ENCODE measurements at places on chromosomes 4 and X. TPM values are rescaled to one million over a fixed set of nuclear protein-coding genes. Genes with fewer than 3 reads are reported as not detected.

GRCh38 chr4:18075823-18076433, 54.4 kb upstream of the LCORL start:
- DNase-seq = no peak

The REELD1 gene
- polyA plus RNA-seq = 0.27 TPM

DNA sequence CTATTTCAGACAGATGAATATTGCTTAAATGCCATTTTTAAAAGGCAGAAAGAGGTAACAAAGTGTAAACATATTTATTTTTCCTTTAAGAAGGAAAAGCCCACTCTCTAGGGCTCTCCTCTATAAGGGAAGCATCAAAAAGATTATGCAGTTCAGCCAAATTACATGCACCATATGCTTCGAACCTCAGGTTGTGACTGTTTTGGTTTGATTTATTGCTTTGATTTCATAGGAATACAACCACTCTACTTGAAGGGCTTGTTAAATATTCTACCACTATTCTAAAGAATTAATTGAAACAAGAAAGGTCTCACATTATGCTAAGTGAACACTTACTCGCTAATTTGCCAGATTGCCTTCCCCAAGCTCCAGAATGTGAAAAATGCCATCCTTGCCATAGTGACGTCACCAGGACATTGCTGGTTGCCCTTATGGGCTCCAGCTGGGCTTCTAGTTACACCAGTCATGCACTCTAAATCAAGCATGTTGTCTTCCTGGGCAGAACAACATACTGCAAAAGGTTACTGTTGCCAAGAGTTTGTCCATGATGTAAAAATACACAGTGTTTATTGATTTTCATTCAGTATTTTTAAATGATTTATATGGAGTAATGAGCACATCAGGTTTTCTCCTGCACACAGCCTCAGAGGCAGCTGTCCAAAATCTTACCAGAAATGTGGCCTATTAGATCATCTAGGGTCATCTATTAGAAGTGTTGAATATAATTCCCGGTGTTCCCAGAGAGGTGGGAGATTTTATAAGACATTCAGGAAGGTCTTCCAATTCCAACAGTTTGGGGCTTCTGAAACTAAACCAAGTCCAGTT, 164.4 kb upstream of the RAPGEF2 start:
- no peak for DNase-seq

- no peak for DNase-seq
These were observed 106.4 kb downstream of the PHKA2 start for GRCh38 chrX:18877469-18877868.

DNA sequence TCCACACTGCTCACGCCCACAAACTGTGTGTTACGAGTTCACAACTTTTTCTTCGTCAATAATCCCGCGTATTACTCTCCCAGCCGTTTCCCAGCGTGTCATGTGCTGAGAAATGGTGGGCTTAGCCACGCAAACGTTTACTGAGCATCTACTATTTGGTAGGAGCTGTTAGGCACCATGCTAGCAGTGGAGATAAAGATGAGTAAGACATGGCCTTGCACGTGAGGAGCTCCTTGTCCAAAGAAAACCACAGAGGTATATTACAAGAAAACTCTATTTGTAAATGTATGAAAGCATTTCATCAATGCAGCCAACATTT, 821 bp upstream of the TMEM128 start:
- DNase-seq = no peak

DNA sequence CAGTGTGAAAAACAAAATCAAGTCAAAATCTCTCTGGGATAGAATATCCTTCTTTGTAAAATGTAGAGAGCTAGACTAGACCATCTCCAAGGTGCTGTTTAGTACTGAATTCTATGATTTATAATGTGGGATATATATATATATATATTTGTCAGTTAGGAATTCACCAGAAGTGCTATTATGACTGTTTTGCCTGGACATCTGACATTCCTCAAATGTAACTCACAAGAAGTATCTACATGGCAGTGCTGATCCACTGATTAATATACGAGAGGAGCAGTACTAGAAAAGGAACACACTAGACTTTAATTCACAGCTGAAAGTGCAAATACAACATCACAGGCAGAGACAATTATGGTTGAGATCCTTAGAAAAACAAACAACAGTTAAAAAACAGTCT, 208.9 kb downstream of the GBA3 start:
- no peak for DNase-seq

GRCh38 chr4:21806991-21807390, 141.6 kb downstream of the KCNIP4 start:
- no peak for DNase-seq

GRCh38 chr4:40763228-40763716, 13.5 kb downstream of the NSUN7 start:
- DNase-seq = no peak

The TBCK gene
- polyA plus RNA-seq = 44.3 TPM

GRCh38 chr4:2070421-2071251, 11.5 kb downstream of the NAT8L start:
- DNase-seq = no peak

The IGSF1 gene
- 16.1 TPM for polyA plus RNA-seq

The DKK2 gene
- polyA plus RNA-seq = 5.7 TPM

The PDE5A gene
- polyA plus RNA-seq = 26.0 TPM

The FAM53A gene
- polyA plus RNA-seq = 1.5 TPM

The ZCCHC18 gene
- polyA plus RNA-seq = 28.7 TPM

The ETDA gene
- polyA plus RNA-seq = not detected

DNA sequence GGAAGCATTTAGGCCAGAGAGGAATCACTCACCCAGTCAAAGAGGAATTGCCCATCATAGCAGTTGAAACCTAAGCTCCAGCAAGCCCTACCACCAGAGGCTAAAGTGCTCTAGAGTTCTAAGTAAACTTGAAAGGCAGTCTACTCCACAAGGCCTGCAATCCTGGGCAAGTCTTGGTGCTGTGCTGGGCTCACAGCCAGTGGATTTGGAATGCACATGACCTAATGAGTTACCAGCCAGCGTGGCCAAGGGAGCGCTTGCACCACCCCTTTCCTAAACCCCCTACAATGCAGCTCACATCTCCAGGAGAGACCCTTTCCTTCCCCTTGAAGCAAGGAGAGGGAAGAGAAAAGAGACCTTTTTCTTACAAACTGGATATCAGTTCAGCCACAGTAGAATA, 445.7 kb downstream of the GASK1B start:
- no peak for DNase-seq

The CRLF2 gene
- 0.33 TPM for polyA plus RNA-seq

The MAP9 gene
- polyA plus RNA-seq = 38.0 TPM

DNA sequence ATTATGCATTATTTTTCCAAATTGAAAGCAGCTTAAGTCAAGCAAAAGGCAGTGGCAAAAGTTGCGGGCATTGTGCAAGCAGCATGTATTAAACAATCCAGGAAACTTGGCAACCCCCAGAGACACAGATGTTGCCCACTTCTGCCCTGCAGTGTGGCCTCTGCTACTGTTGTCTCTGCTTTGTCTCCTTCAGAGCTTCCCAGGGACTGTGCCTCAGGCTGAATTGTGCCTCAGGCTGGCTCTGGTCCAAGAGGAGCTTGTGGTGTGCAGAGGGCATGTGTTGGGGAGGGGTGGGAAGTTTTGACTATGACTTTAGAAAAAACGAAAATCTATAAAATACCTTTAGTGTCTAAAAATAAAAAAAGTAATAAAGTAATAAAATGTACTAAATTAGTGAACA, 201.4 kb downstream of the CCSER1 start:
- peak; percentile 17 for DNase-seq

DNA sequence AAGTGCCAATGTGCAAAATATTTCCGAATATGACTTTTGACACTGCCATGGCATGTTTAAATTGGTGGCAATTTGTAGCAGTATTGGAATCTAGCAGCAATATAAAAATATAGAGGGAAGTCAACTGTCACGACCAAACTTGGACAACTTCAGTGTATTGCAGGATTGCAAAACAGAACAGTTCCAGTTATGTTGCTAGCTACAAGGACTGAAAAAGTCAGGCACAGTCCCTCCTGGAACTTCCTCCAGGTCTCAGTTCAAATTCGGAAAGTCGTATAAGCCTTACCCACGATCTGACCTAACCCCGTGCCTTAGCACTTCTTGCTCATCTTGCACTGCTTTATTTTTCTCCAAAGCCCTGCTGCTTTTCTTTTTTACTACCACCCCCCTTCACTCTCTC, 390.0 kb upstream of the GALNT7 start:
- no peak for DNase-seq

GRCh38 chr4:145341381-145341780, 140.3 kb upstream of the SMAD1 start:
- no peak for DNase-seq

The USP51 gene
- 7.0 TPM for polyA plus RNA-seq

GRCh38 chr4:145909281-145909715, 29.3 kb downstream of the ZNF827 start:
- DNase-seq = no peak

DNA sequence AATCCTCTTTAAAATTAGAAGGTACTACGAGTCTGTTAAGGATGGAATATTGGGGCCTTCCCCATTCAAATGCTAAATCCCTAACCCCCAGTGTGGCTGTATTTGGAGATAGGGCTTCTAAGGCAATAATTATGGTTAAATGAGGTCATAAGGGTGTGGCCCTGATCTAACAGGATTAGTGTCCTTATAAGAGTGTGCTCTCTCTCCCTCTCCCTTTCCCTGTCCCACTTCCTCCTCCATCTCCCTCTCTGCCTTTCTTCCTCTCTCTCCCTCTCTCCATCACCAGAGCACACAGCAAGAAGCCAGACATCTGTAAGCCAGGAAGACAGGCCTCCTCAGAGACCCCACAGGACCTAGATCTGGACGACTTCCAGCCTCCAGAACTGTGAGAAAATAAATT, 116.9 kb downstream of the COL25A1 start:
- no peak for DNase-seq

The CXCR3 gene
- not detected for polyA plus RNA-seq

DNA sequence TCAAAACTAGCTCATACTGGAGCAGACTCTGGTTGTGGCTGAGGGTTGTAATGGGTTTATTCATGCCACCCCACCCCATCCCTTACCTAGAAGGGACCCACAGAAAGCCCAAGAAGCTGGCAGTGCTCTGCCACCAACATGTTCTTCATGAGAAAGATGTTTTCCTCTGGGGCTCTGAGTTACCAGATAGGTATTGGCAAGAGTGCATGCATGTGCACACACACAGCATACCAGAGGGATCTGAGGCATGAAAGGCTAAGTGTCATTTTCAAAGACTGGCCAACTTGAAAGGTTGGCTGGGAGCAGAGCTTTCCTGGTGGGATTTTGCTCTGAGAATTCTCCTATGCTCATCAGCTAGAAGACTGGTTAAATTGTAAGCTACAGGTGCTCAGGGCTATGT, 65.2 kb downstream of the PHOX2B start:
- no peak for DNase-seq

The HPSE gene
- 6.6 TPM for polyA plus RNA-seq

The ARR3 gene
- polyA plus RNA-seq = 0.45 TPM

DNA sequence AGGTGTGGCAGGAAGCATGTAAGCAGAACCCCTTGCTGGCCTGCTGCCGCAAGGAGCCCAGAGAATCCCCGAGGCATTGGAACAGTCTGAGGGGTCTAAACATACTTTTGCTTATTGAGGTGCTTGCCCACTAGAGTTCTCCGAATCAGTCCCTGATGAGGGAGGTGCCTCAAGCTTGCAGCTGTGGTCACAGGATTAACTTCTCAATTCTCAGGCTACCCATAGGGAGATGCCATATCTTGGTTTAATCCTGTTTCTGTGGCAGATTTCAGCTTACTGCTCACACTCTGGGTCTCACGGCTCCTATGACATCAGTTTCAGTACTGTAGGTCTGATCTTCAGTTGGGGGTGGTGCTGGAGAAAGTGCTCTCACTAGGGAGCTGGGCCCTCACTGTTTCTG, 39.9 kb downstream of the CCNG2 start:
- no peak for DNase-seq

DNA sequence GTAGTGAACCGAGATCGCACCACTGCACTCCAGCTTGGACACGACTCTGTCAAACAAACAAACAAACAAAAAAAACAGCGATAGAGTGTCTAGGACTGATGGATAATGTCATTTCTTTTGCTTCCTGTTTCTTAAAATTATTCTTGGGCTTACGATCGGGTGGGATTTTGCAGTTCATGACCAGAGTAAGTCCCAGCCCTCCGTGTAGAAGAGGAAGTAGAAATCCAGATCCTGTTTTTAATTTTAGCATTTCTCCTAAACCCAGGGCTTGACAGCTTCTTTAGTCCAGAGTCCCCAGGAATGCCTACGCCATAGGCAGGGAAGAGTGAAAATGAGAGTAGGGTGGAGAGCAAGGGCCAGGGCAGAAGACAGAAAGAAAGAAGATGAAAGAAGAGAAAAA, 94.3 kb downstream of the HPRT1 start:
- DNase-seq = no peak

DNA sequence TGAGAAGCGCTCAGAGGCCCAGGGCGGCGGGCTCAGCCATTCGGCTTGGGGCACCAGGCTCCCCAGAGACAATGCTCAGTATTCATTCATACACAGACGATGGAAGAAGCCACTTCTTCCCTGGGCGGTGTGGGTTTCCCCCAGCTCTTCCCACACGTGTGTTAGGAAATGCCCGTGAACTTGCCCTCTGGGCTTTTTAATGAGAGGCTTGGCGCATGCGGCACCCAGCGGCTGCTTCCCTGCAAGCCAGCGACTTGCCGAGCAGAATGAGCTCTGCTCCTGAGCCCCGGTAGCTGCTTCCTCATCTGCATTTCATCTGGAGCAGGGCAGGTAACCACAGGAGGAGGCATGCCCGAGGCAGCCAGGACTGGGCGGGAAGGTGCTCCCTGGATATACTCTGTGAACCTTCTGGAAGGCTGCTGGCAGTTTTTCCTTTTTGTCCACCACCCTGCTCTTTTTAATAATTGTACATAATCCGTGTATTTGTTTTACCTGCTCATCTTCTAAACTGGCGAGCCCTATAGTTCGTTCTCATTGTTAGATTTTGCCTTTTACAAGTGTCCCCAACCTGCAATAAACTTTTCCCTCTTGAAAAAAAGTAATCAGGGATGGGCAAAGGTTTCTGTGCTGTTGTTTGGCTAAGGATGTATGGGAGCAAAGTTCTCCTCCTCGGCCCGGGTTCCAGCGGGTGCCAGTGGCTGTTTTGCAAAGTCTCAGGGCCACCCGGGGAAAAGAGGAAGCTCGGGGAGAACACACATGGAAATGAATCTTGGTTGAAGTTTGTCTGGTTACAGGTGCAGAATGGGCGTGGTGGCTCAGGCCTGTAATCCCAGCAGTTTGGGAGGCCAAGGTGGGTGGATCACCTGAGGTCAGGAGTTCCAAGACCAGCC, 178.8 kb downstream of the DCLK2 start:
- DNase-seq = no peak

DNA sequence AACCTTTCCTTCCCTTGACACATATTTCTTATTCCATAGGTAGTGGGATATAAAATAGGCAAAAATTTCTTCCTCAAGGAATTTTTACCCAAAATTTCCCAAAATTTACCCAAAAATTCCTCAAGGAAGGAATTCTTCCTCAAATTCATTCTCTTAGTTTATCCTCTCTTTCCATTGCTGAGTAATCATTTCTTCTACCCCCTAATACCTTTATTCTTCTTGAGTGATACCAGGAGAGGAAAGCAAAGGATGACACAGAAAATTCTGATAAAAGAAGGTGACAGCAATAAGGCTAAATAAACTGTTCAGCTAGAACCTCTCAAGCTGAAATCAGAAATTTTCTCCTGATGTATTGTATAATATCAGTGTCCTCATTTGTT, 191.4 kb upstream of the MAB21L2 start:
- DNase-seq = no peak
